ENCODE measurements at places on chromosomes 5 and 9. TPM values are rescaled to one million over a fixed set of nuclear protein-coding genes. Genes with fewer than 3 reads are reported as not detected.

Gene SPAAR
- not detected for total RNA-seq

Gene PCDHB15
- 7.0 TPM for total RNA-seq

Gene IRGM
- total RNA-seq = 0.13 TPM

Gene DMRT3
- total RNA-seq = not detected

Gene IGFBPL1
- total RNA-seq = 37.9 TPM

DNA sequence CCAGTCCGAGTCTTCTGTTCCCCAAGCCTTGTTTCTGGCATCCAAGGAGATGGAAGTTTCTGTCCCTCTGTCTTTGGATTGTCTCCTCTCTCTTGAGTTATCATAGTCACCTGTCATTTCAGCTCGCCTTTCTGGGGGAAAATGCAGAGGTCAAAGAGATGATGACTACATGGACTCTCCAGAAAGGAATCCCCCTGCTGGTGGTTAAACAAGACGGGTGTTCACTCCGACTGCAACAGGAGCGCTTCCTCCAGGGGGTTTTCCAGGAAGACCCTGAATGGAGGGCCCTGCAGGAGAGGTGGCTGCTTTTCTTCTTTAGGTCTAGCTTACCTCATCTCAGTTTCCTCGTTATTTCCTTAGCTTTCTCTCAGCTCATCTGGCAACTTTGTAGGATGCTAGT lies 25.1 kb downstream of the ERAP2 start:
- peak; percentile 47 for DNase-seq

DNA sequence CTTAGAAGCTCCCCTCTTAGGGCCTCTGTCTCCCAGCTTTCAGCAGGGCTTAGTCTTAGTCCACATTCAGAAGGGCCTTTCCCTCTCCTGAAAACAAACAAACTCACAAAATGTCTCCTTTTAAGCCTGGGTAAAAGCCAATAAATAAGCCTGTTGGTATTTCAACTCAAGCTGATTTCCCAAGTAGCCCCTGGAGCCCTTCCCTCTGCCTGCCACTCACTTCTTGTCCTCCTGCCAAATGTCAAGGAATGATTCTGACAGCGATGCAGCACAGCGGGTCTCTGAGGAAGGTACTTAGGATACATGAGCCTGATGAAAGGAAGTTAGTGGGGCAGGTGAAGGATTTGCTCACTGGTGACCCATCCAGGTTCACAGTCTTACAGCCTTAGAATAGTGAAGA lies 210.5 kb downstream of the PJA2 start:
- no peak for DNase-seq

- DNase-seq = no peak
Measured at GRCh38 chr9:127388037-127388855, 8.7 kb upstream of the SLC2A8 start.

- DNase-seq = no peak
Measured at GRCh38 chr5:14110680-14111079, 32.5 kb upstream of the TRIO start.

DNA sequence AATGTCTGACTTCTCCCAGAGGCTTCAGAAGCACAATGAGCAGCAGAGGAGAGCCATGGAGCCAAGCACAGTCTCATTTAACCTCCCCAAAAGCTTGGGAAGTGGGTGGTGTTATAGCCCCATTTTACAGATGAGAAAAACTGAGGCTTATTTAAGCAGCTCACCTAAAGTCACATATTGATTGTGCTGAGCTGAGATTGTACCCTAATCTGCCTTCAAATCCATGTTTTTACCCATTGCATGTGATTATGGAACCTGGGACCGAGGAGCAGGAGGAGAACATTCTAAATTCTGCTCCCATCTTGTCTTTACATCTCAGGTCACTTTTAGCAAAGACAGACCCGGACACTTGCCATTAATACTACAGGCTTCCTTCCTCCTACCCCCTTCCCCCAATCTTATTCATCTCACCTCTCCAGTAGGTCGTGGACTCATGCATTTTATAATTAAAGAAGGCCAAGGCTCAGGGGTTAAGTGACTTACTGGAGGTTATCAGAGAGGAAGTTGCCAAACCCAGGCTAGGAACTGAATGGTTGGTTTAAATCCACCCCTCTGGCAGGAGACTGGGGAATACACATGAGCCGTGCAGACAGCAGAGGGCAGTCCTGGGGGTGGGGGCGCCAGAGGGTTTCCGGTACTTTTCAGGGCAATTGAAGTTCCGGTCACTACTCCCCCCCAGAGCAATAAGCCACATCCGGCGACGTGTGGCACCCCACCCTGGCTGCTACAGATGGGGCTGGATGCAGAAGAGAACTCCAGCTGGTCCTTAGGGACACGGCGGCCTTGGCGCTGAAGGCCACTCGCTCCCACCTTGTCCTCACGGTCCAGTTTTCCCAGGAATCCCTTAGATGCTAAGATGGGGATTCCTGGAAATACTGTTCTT lies 51.0 kb upstream of the IL17B start:
- peak; percentile 75 for DNase-seq

- DNase-seq = no peak
Measured at GRCh38 chr5:72205431-72206009, 98.2 kb downstream of the MAP1B start.

DNA sequence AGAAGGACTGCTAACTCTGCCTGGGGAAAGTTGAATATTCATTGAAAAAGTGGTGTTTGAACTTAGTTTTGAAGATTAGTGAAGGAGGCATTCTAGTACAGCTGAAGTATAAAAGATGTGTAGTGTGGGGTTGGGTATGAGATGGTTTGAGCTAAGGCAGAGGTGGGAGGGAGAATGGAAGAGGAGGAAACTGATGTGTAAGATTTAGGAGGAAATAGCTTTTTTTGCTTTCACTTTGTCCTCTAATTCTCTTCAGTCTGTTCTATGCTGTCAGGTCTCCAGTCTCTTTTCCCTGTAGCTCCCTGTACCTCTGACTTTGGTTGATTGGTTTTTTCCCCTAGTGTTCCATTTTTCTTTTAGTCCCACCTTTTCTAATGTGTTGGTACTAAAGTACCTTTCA lies 9.0 kb downstream of the CREBRF start:
- DNase-seq = no peak

DNA sequence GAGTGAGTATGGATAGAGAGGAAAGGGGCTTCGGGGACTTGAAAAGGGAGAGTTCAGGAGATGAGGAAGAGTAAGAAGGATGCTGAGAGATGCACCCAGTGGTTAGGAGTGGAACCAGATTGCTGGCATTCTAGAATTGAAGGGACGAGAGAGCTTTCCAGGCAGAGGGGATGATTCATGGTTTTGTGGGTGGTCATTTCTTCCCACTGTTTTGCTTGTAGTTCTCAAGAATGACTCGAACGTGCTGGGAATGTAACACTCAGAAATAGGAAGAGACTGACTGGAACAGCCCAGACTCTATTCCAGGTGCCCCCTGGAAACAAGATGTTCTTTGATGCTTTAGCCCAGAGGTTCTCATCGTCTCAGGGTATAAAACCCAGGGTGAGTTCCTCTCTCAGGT lies 294.2 kb downstream of the ICE1 start:
- no peak for DNase-seq

DNA sequence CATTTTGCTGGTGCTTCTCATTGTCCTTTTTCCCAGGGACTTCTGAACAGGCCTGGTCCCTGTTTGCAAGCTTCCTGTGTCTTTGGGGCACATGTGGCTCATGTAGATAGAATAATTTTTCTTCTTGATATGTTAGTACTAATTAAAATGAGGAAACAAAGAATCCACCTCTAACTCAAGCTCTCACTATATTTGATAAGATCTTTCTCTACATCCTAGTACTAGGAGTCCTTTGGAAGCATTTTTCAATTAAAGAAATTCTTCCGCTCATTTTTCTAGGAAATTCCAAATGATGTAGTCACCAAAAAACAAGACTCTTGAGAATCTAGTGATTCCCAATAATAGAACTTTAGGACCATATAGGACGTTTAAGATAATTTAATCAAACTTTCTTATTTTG lies 165.3 kb downstream of the SEC61B start:
- no peak for DNase-seq

- DNase-seq = peak; percentile 36
Measured at GRCh38 chr9:136111910-136112309, 6.8 kb downstream of the TMEM250 start.

GRCh38 chr9:87263291-87263690 lies 234.4 kb upstream of the DAPK1 start:
- peak; percentile 92 for DNase-seq

DNA sequence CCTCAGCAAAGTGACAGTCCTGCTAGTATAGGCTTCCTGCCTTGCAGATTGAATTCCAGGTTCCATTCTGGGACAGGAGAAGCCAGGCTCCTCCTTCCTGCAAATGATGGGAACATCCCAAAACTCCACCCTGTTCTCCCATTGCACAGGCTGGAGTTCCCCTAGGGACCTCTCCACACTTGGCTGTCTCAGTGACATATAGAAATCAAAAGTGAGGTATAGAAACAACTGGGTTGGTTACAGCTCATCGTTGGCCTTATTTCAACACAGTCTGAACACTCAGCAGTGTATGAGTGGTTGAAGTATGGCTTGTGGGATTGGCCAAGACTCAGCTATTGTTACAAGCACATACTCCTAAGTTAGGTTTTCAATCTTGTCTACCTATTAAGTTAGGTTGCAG lies 157.8 kb upstream of the FTMT start:
- DNase-seq = peak; percentile 34

DNA sequence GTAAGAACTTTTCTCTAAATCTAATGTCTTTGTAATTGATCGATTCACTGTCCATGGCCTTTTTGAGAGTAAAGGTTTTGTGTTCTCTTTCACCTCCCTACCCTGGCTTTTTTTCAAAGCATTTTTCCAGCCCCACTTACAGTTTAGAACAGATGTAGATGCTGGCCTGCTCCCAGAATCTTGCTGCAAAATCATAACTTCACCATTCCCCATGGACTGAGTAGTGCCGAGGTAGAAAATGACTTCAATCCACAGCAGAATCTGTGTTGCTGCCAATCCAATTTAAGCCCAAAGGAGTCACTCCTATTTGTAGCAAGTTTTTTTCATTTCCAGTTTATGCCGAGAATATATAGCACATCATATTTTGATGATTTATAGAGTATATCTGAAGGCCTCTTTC lies 46.5 kb upstream of the CEMIP2 start:
- DNase-seq = no peak

DNA sequence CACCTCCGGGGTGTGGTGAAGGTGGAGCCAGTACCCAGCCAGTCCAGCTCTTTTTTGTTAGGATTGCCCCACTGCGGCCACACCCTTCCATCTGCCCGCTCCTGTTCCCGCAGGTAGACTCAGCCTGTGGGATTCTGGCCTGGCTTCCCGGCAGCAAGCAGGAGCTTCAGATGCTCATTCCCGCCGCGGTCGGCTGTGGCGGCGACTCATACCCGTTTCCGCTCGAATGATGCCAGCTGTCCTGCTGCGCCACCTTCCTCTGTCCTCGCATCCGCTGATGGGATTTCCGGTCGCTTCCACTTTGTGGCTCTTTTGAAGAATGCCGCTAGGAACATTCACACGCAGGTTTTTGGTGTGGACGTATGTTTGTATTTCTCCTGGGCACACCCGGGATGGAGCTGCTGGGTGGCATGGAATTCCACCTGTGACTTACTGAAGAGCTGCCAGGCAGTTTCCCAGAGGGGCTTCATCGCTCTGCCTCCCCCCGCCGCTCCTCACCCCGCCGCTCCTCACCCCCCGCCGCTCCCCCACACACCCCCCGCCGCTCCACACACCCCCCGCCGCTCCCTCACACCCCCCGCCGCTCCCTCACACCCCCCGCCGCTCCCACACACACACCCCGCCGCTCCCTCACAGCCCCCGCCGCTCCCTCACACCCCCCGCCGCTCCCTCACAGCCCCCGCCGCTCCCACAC lies 60.3 kb downstream of the TENT4A start:
- DNase-seq = no peak

DNA sequence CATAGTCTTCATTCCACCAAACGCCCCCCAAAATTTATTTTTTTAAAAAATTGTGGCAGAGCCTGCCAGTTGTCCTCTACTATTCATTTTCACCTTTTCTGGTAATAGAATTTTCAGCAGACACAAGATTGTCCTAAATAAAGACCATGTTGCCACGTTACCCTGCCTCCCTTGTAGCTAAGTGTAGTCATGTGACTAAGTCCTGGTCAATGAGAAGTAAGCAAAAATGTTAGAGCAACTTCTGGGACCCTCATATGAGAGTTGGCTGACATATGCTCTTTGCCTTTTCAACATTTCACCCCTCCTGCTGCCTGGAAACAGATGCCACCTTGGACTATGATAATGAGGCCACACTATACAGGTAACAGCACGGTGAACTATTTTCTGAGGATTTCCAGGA lies 203.1 kb downstream of the PIK3R1 start:
- DNase-seq = no peak

DNA sequence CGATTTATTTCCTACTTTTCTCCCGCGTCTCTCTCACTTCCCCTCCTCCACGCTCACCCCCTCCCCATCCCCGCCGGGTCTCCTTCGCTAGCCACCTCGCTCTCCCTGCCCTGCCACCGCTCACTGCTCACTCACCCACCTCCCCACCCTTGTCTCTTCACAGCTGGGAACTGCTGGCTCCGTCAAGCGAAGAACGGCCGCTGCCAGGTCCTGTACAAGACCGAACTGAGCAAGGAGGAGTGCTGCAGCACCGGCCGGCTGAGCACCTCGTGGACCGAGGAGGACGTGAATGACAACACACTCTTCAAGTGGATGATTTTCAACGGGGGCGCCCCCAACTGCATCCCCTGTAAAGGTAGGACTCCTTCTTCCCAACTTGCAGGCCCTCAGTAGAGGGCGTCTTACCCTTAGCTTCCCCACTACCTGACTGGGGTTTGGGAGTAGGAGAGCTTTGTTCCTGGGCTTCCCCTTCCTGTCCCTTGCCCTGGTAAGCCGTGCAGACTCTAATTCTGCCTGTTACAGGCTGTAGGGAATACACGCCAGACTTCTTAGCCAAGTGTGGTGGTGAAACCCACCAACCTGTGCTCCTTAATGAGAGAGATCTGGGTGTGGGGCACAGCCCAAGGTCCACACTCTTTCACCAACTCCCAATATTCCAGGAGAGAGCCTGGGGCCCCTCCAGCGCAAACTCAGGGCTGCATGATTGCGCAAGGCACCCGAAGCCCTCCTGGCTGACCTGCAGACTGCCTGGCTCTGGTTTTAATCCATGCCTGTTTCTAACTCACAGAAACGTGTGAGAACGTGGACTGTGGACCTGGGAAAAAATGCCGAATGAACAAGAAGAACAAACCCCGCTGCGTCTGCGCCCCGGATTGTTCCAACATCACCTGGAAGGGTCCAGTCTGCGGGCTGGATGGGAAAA lies 2.5 kb downstream of the FST start:
- DNase-seq = peak; percentile 81

DNA sequence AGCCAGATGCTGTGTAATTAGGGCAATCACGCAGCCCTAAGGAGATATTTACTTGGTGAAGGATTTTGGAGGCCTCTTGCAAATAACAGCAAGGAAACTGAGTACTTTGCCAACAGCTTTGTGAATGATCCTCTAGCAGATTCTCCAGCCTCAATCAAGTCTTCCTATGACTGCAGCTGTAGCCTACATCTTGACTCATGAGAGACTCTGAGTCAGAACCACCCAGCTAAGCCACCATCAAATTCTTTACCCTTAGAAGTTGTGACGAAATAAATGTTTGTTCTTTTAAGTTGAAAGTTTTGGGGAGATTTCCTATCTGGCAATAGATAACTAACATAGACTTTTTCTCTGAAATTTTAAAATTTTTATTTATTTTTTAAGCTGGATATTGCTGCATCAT lies 237.6 kb upstream of the CCNH start:
- DNase-seq = no peak

- no peak for DNase-seq
Measured at GRCh38 chr5:139914218-139914807, 118.7 kb downstream of the PSD2 start.
